ENCODE measurements at places on chromosomes 1 and 21.

DNA sequence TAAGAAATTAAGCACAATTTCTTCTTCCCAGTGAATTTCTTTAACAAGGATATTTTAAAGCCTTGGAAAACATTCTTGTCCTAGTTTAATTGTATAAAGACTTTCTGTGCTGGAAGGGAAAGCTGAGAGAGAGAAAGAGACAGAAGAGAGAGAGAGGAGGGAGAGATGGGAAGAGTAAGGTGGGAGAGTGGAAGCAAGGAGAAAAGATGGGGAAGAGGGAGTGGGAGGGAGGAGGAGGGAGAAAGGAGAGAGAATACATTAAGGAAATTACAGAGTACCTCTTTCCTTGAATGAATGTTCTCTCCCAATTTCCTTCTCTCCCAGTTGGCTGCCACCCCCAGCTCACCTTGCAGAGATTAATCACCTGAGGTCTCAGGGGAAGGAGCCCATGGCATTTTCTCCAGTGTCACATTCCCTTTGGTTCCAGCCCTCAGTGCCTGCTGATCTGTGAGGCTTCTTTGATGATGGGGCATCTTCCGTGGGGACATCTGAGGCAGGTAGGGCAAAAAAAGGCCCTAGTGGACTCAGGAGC is 32.4 kb upstream of the KCNA10 start:
- DNase-seq: no peak

DNA sequence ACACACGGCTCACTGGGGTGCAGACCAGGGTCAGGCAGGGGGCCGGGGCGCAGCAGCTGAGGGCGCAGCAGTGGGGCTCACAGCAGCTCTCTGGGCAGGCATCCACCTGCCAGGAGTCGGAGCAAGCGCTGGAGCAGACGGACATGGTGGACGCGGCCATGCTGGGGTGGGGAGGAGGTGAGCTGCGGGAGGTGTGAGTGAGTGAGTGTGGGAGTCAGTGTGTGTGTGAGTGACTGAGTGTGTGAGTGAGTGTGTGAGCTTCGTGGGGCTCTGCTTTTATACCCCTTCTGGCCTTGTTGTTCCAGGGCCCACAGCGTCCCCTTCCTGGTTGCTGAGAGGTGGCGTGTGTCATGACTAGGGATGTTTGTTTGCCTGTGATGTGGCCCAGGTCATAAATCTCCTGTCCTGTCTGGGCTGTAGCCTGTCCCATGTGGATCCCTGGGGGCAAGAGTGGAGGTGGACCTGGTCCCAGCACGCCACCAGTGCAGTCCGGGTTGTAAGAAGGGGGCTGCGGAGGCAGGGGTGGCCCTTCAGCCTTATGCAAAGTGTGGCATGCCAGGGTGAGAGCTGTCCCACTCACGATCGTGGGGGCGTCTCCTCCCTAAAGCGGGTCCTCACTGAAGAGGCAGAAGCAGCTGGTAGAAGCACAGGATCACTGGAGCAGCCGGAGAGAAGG is at the start of gene KRTAP10-1:
KRTAP10-1 (minus strand) TSS at position 205 of the 676 bp plus-strand sequence; CDS start at position 160, 45 bp downstream.
- DNase-seq: no peak

DNA sequence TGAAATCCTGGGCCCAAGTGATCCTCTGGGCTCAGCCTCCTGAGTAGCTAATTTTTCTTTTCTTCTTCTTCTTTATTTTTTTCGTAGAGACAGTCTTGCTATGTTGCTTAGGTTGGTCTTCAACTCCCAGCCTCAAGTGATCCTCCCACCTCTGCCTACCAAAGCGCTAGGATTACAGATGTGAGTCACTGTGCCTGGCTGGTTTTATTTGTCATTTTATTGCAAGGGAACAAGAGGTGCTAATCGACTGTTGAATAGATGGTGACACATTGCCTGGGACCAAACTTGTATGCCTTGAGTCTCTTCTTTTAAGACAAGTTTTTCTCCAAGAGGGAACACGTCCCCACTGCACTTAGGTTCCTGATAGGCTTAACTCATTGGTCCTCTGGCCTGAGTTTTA is 20.0 kb upstream of the KLHDC8A start:
- no peak for DNase-seq

- DNase-seq: no peak
Observed at GRCh38 chr21:31136891-31137290, 98.6 kb upstream of the KRTAP19-8 start.

DNA sequence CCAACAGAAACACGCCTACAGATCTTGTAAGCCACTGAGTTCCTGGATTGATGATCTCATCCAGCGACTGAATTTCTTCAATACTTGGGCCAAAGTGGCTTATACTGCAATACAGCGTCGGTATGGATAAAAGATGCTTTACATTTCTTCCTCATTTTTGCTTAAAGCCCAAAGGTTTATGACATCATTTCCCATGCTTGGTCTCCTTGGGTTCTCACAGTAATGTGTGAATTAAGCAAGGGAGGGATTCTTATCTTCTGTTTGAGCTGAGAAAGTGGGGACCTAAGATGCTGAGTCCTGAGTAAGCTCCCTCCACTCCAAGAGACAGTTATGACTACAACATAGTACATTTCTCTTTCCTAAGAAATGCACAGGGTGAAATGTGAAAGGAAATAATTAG is 39.5 kb downstream of the LBR start:
- DNase-seq: no peak

GRCh38 chr1:230332575-230333066 is 93.5 kb downstream of the PGBD5 start:
- no peak for DNase-seq
